ENCODE measurements at places on chromosomes 3 and 15.

DNA sequence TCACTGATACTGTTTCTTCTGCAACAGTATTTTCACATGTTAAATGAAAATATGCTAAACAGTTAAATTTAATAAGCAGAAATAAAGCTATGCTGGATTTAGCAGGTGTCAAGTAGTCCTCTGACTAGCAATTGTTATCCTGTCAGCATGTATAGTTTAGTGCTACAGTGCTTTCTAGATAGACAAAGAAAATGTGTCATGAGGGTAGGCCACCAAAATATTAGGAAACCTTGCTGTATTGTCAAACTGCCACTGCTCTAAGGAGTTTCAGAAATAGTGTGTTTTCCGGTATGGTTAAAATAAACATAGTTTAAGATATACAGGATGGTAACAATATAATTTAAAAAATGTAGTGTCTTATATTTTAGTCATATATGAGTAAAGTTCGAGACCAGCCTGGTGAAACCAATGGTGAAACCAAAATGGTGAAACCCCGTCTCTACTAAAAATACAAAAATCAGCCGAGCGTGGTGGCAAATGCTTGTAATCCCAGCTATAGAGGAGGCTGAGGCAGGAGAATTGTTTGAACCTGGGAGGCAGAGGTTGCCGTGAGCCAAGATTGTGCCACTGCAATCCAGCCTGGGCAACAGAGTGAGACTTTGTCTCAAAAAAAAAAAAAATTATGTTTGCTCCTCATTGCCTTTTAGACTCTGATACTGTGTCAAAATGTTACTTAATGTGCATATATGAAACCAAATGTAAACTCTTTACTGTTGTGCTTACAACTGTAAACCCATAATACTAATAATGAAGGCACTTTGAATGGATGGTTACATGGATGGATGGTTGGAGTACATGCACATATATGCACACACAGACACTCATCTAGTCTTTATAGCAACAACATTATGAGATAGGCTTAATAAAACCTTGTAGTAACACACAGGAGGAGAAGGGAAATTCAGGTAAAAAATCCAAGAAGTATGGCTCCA, 204.8 kb downstream of the RSRC1 start:
- no peak for DNase-seq

GRCh38 chr3:98811048-98811447, 47.9 kb downstream of the ST3GAL6 start:
- DNase-seq: no peak

DNA sequence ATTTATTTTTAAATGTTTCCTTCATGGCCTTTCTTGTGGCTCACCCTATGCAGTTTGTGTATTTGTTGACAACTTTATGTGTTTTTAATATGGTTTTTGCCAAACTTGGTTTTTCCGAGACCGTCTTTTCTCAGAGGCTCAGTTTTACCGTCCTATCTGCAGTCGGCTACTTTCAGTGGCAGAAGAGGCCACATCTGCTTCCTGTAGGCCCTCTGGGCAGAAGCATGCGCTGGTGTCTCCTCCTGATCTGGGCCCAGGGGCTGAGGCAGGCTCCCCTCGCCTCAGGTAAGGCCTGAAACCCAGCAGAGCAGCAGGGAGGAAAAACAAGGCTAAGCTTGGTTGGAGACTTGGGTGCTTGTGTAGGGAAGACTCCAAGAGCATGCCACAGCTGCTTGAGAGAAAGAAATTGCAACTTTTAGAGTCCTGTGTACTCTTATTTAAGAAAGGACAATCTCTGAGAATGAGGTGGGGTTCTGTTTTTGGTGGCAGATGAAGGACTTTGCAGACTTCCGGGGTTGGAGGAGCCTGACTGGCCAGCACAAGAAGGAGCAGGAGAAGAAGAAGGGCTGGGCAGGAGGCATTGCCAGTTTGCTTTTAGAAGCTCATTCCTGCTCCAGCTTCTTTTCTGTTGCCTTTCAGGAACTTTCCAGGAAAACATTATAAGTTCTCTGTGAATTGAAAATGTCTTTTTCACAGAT, at the start of gene TIGIT:
TSS of gene TIGIT (plus strand) at position 191 of the 698 bp plus-strand sequence. CDS start at position 225, 34 bp downstream.
- DNase-seq: no peak

DNA sequence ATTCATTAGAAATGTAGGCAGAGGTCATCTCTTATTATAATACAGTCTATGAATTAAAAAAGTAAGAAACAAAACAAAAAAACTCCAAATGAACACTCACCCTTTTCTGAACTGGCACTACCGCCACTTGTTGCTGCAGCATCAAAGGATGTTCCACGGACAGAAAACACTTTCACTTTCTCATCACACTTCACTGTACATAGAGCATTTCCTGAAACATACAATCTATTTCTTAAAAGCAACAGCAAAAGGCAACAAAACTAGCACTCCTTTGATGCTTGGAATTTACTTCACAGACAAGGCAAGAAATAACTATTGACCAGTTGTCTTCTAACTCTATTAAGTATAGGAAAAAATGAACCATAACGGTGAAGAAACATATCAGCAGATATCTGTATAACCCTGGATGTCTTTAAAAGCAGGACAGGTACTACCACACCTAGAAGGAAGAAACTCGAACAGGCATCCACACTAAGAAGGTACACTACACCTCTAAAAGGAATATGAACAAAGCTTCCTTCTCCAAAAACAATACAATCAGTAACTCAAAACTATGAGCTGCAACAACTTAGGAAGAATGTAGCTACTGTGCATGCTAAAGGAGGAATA, 24.9 kb downstream of the ETFA start:
- no peak for DNase-seq

DNA sequence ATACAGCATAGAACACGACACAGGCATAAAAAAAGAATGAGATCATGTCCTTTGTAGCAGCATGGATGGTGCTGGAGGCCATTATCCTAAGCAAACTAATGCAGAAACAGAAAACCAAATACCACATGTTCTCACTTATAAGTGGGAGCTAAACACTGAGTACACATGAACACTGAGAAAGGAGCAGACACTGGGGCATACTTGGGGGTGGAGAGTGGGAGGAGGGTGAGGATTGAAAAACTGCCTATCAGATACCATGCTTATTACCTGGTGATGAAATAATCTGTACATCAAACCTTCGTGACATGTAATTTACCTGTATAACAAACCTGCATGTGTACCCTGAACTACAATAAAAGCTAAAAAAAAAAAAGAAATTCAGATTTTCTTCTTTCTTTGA, 100.4 kb downstream of the PPM1L start:
- DNase-seq: no peak

Data from stimulated activated CD8-positive, alpha-beta memory T cell treated with anti-CD3 and anti-CD28 coated beads, Interleukin-15, amount 100 ng/mL, for 4 hours (primary cell).